ENCODE measurements at places on chromosomes 13 and 19.

DNA sequence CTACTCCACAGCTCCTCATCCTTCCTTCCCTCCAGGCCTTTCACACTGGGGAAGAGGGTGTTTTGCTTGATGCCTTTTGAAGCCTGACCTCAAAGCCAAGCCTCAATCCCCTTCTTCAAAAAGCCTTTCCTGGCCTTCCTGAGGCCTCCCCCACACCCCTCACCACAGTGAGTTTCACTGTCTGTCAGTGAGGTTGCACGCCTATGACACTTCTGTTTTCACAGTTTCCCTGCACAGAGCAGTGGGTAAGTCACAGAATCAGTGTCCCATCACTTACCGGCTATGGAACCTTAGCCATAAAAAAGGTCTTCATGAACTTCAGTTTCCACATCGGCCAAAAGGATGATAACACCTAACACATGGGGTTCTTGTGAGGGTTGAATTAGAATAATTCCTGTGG, 371.4 kb downstream of the UQCRFS1 start:
- H3K27ac ChIP-seq = no peak overlapping the region
- no peak overlapping the region for H3K4me3 ChIP-seq
- no peak for DNase-seq
- H3K27me3 ChIP-seq = no peaks in the 10 kb centered on the region
- H3K4me1 ChIP-seq = no peaks in the 10 kb centered on the region

GRCh38 chr19:30567536-30568232, 195.5 kb downstream of the ZNF536 start:
- H3K36me3 ChIP-seq = no peaks in the 10 kb centered on the region
- no peaks in the 10 kb centered on the region for H3K27me3 ChIP-seq
- H3K4me1 ChIP-seq = no peaks in the 10 kb centered on the region
- no peak for DNase-seq

DNA sequence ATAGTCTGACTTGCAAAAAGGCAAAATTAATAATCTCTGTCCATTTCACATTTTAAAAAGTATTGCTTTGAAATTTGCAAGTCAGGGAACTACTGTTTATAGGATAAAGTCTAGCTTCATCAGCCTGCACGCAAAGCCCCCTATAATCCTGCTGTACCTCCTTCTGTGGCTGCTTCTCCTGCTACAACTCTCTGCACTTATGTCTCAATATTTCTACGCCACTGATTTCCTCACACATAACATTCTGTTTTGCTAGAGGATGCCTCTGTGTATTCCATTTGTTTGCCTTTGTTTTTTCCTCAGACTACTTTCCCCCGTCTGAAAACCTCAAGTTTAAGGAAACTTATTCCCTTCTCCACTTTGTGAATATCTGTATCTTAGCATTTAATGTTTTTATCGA, 389.9 kb downstream of the RFC3 start:
- no peak overlapping the region for H3K4me3 ChIP-seq
- H3K4me1 ChIP-seq = peaks cover 24% of the 10 kb centered on the region
- no peaks in the 10 kb centered on the region for H3K36me3 ChIP-seq
- DNase-seq = no peak

- H3K4me3 ChIP-seq = no peak overlapping the region
- no peak overlapping the region for H3K27ac ChIP-seq
- DNase-seq = no peak
- no peaks in the 10 kb centered on the region for H3K36me3 ChIP-seq
- H3K4me1 ChIP-seq = no peaks in the 10 kb centered on the region
Observed at GRCh38 chr13:103557878-103558277, 491.7 kb upstream of the SLC10A2 start.

DNA sequence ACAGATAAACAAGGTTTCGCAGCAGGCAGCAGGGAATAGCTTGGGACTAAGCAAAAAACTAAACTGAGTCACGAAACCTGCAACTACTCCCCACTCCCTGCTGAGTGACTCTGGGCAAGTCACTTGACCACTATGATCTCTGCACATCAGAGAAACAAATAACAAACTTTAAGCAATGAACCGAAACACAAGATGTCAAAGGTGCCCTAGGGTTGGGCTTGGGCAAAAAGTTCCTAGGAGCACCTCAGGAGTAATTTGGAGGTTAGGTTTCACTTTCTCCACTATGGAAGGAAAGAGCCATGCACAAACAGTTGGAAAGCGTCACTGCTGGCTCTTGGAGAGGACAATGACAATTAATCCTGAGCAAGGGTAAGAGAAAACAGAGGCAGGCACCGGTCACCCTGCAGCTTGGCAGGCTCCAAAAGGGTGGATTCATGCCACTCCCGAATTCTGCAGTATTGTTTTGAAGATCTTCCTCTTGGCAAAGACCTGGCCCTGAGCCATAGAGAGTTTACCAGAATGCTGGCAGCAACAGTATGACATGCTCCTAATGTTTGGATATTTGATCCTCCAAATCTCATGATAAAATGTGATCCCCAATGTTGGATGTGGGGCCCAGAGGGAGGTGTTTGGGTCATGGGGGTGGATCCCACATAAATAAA, 60.3 kb downstream of the CRYL1 start:
- no peak overlapping the region for H3K4me3 ChIP-seq
- H3K36me3 ChIP-seq = no peaks in the 10 kb centered on the region
- no peaks in the 10 kb centered on the region for H3K27me3 ChIP-seq
- H3K27ac ChIP-seq = no peak overlapping the region

GRCh38 chr13:40517486-40518480, 148.7 kb downstream of the FOXO1 start:
- H3K4me1 ChIP-seq = no peaks in the 10 kb centered on the region
- no peaks in the 10 kb centered on the region for H3K36me3 ChIP-seq
- no peak overlapping the region for H3K4me3 ChIP-seq
- no peaks in the 10 kb centered on the region for H3K27me3 ChIP-seq

Measured in osteoblast (primary cell).